Occipital lobe (tissue), 3 donors: ENCODE measurements at places on chromosomes 6 and 20. TPM values are rescaled to one million over a fixed set of nuclear protein-coding genes. Genes with fewer than 3 reads are reported as not detected.

Gene KCNB1
- total RNA-seq, result 5.8 TPM

GRCh38 chr20:17579369-17580039 is 9.6 kb downstream of the DSTN start:
- no peak for DNase-seq

DNA sequence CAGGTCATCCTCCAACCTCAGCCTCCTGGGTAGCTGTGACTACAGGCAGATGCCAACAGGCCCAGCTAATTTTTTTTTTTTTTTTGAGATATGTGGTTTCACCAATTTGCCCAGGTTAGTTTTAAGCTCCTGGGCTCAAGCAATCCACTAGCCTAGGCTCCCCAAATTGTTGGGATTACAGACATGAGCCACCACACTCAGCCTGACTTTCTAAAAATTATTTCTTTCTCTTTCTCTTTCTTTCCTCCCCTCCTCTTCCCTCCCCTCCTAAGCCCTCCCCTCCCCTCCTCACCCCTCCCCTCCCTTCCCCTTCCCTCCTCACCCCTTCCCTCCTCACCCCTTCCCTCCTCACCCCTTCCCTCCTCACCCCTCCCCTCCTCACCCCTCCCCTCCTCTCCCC is 127.3 kb downstream of the BTBD3 start:
- no peak for DNase-seq

- no peak for DNase-seq
Observed at GRCh38 chr6:64256483-64256882, 620.9 kb downstream of the PHF3 start.

GRCh38 chr6:37060195-37060559 is 54.7 kb downstream of the FGD2 start:
- DNase-seq, result no peak

DNA sequence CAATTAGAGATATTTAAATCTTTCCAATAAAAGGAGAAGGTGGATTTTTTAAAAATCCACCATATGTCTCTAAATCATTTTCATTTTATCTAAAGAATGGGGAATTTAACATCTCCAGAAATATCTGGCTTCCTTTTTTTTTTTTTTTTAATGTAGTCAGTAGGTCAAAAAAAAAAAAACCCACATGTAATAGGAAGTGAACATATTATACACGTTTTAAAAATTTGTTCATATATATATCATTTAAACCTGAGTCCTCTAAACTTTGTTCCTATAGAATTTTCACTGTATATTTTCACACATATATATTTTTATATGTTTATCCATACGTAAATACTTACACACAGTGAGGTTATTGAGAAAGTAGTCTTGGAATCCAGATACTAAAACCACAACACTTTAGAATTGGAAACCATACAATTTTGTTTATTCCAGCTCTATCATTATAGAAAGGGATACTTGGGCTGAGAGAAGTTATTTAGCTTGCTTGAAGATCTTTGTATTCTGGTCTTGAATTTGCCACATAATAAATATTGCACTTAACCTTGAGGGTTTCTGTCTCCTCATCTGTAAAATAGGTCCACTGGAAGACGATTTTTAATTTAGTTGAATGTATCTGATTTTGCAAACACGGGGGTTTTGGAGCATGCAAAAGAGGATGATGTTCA is 62.1 kb upstream of the ZNF217 start:
- no peak for DNase-seq

Gene ADAT2
- 5.3 TPM for total RNA-seq

Gene CPNE5
- total RNA-seq, result 4.8 TPM

DNA sequence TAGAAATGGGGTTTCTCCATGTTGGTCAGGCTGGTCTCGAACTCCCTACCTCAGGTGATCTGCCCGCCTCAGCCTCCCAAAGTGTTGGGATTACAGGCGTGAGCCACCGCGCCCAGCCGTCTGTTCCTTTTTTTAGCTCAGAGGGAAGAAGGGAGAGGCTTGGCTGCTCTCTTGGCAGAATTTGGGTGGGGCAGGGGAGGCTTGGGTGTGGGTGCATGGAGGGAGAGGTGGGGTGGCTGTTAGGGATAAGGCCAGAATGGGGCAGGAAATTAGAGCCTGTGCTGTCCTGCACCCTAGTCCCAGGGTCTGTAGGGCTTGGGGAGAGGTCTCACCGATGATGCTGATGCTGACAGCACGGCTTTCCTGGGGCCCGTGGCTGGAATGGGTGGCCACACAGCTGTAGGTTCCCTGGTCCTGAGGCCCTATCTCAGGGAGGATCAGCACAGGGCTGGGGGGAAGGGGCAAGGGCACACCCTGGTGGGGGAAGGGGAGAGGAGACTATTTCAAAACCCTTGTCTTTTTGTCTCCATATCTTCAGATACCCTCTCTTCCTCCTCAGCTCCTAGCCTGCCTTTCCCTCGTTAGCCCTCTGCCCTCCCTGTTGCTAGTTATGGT is 2.0 kb downstream of the AGER start:
- DNase-seq, result no peak

Gene MYB
- 1.7 TPM for total RNA-seq

Gene ANKEF1
- total RNA-seq, result 2.7 TPM

DNA sequence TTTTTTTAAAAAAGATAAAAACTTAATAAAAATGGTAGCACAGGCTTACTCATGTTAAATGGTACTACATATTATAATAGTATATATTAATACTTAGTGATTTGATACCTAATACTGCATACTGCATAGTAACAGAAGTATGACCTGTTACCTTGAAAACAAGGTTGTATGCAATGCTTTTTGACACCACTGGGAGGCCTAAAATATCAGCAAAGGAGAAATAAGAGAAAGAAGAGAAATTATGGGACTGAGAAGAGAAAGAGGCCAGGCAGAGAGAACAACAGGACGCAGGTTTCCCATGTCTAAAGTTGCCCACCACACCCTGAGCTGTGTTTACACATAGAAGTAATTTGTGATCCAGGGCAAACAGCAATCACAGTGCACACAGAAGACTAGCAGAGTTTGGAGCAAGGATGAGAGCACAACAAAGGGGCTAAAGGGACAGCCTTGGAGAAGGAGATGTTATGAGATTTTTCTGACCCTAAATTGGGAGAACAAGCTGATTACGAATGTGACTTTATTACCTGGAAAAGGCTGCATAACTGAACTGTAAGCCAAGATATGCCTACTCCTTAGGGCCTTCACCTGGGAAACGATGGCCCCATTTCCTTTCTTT is 73.2 kb downstream of the ROS1 start:
- DNase-seq, result no peak

GRCh38 chr6:52725143-52725534 is 38.1 kb downstream of the GSTA2 start:
- DNase-seq, result no peak

Gene GDAP1L1
- total RNA-seq, result 121 TPM

Gene HSP90AB1
- 440 TPM for total RNA-seq

Gene LY6G5C
- 3.1 TPM for total RNA-seq

- DNase-seq, result no peak
Observed at GRCh38 chr20:1368448-1369199, 24.2 kb downstream of the FKBP1A start.

- no peak for DNase-seq
Observed at GRCh38 chr20:18831830-18832499, 18.4 kb downstream of the SCP2D1 start.

Gene PRDM13
- not detected for total RNA-seq

Gene OPRM1
- 1.7 TPM for total RNA-seq

GRCh38 chr20:9637889-9638288 is 123.5 kb downstream of the LAMP5 start:
- no peak for DNase-seq

Gene GLP1R
- not detected for total RNA-seq

DNA sequence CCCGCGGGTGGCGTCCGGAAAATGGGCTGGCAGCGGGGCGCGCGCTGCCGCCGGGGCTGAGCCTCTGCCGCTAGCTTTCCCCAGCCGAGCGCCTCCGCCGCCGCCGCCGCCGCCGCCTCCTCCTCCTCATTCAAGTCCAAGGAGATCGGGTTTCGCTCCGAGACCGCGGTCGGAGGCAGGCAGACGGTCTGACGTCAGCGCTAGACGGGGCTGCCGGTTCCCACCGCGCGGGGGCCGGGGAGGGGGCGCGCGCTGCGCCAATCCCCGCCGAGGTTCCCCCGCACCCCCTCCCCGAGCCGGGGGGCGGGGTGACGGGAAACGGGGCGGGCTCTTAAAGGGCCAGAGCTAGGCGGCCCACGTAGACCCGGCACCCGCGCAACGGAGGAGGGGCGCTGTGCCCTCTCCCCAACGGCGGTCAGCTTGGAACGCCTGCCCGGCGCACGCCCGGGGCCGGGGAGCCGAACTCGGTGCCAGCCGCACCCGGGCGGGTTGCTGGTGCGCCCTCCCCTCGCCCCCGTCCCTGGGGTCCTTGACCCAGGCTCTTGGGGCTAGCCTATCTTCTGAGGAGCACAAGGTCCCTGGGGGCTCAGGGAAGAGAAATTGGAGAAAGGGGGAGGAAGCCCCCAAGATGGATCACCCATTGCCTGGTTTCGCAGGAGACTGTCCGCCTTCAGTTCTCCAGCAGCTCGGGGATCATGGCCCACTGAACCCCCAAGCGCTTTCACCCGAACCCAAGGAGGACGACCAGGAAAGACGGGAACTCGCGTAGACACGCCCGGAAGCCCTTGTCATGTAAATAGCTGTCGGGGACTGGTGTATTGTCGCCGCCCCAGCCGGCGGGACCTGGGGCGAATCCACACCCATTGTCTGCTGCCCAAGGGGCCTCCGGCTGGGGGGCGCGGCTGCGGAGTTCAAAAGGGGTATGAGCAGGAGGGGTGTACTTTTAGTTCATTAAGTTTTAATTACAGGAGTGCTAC is at the start of gene PMEPA1:
Gene PMEPA1 (minus strand): TSS at position 193 of the 977 bp plus-strand sequence. CDS start 433 bp downstream, outside the sequence.
- DNase-seq, result peak; percentile 85

GRCh38 chr6:166351715-166352285 is 9.5 kb upstream of the SFT2D1 start:
- DNase-seq, result no peak

- DNase-seq, result no peak
Observed at GRCh38 chr6:14381829-14382677, 264.5 kb downstream of the CD83 start.

Gene ANKRD66
- total RNA-seq, result 0.16 TPM

- DNase-seq, result no peak
Observed at GRCh38 chr6:73058736-73059135, 166.6 kb downstream of the KHDC1L start.

- no peak for DNase-seq
Observed at GRCh38 chr6:169657284-169657610, 44.6 kb downstream of the WDR27 start.

DNA sequence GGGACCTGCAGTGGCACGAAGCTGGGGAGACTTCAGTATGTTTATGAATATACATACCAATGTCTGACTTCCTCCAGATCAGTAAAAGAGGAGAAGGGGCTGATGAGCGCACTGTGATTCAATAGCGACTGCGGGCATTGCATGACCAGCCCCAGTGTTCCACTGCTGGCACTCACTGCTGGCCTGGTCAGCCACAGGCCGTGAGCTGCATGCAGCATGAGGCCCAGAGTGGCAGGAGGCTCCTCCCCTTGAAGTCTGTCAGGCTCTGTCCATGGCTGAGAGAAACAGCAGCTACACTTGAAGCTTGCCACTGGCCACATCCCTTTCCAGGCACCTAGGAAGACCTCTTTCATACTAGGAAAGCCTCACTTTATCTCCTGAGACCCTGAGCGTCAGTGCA is 265.9 kb upstream of the CDYL start:
- no peak for DNase-seq

DNA sequence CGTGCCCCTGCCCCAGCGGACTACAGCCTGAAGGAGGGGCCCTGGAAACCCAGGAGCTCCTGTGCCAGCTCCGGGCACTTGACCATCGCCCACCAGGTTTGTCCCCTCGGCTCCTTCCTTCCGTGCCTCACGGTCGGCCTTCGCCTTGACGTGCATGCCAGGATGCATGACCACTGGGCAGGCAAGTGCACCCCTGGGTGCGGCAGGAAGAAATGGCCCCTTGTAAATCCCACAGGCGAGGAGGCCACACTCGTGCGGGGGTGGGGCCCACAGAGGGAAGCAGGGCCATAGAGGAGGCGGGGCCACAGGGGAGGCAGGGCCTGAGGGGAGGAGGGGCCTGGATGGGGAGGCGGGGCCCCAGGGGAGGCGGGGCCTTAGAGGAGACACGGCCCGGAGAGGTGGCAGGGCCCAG is 81.7 kb downstream of the YTHDF1 start:
- no peak for DNase-seq

Gene ABHD16B
- not detected for total RNA-seq

Gene MOG
- total RNA-seq, result not detected

DNA sequence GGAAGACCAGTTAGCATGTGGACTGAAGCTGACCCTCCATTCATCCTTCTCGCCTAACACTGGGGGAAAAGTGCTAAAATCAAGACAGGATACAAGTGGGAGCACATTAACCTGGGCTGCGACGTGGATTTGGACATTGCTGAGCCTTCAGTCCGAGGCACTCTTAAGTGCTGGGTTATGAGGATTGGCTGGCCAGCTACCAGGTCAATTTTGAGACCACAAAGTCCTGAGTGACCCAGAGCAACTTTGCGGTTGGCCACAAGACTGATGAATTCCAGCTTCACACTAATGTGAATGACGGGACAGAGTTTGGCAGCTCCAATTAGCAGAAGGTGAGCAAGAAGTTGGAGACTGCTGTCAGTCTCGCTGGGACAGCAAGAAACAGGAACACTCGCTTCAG is 20.7 kb downstream of the FUCA2 start:
- DNase-seq, result no peak

- no peak for DNase-seq
Observed at GRCh38 chr20:38842558-38842981, 37.1 kb downstream of the PPP1R16B start.

Gene TUBB2B
- 4,324 TPM for total RNA-seq

- DNase-seq, result no peak
Observed at GRCh38 chr20:57735831-57736737, 26.3 kb upstream of the PMEPA1 start.

DNA sequence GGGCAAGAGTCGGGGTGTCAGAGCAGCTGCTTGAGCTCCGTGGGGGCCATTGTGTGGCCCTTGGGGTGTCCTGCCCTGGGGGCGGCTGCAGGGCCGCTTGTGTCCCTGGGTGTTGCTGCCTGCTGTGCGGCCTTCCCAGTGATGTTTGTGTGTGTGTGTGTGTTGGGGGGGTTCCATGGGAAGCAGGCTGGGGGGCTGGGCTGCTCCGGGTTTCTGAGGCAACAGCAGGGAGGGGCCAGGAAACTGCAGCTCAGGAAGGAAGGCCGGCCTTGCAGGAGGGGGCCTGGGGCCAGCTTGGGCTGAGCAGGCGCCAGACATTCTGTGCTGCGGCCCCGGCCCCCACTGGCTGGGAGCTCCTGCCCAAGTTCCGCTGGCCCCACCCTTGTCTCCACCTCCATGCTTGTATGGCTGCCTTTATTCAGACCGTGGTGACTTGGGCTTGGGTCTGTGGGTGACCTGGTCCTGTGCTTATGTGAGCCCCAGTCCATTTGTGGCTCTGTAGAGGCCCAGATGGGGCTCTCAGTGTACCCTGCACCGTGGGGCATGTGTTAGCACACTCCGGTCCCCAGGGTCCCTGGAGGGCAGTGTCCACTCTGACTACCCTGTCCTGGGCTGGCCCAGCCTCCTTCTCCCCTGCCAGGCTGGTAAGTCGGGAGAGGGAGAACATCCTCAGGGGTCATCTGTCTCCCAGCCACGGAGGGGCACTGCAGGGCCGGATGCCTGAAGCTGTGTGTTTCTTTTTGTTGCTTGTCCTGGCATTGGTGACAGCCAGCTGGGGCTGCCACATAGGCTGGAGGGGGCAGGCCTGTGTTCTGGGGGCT is 4.6 kb upstream of the SOX18 start:
- DNase-seq, result no peak

Gene SLCO4A1
- total RNA-seq, result 1.6 TPM
